Brain microvascular endothelial cell (primary cell): ENCODE measurements at places on chromosomes 7 and 10.

DNA sequence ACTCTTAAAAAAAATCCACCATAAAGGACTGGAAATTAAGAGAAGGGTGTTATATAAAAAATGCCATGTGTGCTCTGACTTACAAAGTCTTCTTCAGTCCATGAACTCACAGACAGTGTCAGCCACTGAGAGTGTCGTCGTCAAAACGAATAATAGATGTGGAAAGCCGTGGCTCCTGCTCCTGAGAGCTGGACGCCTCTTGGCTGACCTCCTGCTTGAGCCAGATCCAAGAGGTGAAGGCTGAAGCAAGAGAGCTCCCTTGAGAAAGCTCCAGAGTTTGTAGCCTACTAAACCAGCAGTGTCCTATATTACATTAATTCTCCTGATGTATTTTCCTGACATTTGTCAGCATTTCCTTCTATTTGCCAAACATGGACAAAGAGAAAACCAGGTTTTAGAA lies 234.3 kb upstream of the C7orf33 start:
- no peak for DNase-seq

- DNase-seq, result no peak
These were observed 35.7 kb upstream of the DYNC1I1 start for GRCh38 chr7:95736635-95737034.

DNA sequence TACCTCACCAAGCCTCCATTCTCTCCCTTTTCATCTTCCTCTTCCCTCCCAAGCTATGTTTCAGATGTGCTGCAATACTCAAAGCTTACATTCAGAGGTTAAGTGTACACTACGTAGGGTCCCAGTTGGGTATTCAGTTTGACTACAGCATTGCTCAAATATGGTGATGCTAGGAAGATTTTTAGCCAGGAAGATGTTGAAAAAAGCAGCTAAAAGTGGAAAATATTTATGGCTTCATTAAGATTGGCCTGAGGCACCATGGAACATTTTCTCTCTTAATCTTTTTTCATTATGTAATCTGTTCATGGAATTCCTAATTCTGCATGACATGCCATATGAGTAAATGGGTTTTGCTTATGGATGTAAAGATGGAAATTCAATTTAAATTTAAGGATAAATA lies 72.0 kb upstream of the ABCB5 start:
- no peak for DNase-seq

- DNase-seq, result no peak
These were observed 323.4 kb downstream of the WDR37 start for GRCh38 chr10:1379601-1380000.

GRCh38 chr7:110771717-110772116 lies 319.2 kb upstream of the LRRN3 start:
- DNase-seq, result no peak

DNA sequence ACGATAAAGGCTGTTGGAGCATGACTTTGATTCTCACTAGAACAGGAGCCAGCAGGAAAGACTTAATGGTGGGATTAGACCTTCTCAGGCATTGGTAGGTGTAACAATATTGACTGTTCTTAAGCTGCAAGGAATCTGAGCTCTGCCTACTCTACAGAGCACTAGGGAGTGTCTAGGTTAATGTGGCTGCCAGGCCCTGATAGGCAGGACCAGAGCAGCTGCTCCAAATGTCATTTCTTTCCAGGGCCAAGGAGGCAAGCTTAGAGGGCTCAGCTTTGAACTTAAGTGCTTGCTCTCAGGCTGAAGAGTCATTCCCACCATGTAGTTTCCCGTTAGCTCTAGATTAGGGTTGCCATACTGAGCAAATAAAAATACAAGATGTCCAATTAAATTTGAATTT lies 96.8 kb downstream of the RAB18 start:
- no peak for DNase-seq
